ENCODE measurements at places on chromosomes 7 and 10. TPM values are rescaled to one million over a fixed set of nuclear protein-coding genes. Genes with fewer than 3 reads are reported as not detected.

Gene LRRC61
- 9.0 TPM for total RNA-seq

Gene SCRN1
- 25.5 TPM for total RNA-seq

Gene KNDC1
- 8.4 TPM for total RNA-seq

Gene NKX2-3
- not detected for total RNA-seq

Gene HIBADH
- total RNA-seq: 20.8 TPM

Gene EPHA1
- 11.6 TPM for total RNA-seq

Gene PAX4
- total RNA-seq: not detected

Gene SFXN4
- 23.1 TPM for total RNA-seq

Gene KIAA1217
- 33.6 TPM for total RNA-seq

Gene NEUROG3
- total RNA-seq: not detected

Gene NPY
- not detected for total RNA-seq

Gene AS3MT
- total RNA-seq: 4.7 TPM

Gene EZH2
- total RNA-seq: 7.2 TPM

Gene GJD4
- not detected for total RNA-seq

Gene POM121L12
- total RNA-seq: not detected

Gene MMP21
- 0.32 TPM for total RNA-seq

Gene PIP4K2A
- 41.0 TPM for total RNA-seq

Gene PLCE1
- 9.8 TPM for total RNA-seq

Gene TMEM236
- total RNA-seq: 2.4 TPM

Gene POU6F2
- 0.32 TPM for total RNA-seq

Gene CDH23
- 22.4 TPM for total RNA-seq

Gene SPAM1
- total RNA-seq: not detected

Gene LIPJ
- not detected for total RNA-seq

Gene TMEM270
- not detected for total RNA-seq

Gene SLC18A2
- total RNA-seq: 1.9 TPM

Gene TDRD1
- 0.17 TPM for total RNA-seq

Gene MYL7
- 1.5 TPM for total RNA-seq

Gene CREB3L2
- total RNA-seq: 60.8 TPM

Gene SPDYE1
- not detected for total RNA-seq

Gene IFIT1B
- total RNA-seq: not detected

Gene CYTH3
- 21.3 TPM for total RNA-seq

Gene AKR1C2
- 65.3 TPM for total RNA-seq

All from left lung (tissue), 14 donors.